ENCODE measurements at places on chromosomes 12 and 14. TPM values are rescaled to one million over a fixed set of nuclear protein-coding genes. Genes with fewer than 3 reads are reported as not detected.

Gene FBXO33
- total RNA-seq = 3.5 TPM

DNA sequence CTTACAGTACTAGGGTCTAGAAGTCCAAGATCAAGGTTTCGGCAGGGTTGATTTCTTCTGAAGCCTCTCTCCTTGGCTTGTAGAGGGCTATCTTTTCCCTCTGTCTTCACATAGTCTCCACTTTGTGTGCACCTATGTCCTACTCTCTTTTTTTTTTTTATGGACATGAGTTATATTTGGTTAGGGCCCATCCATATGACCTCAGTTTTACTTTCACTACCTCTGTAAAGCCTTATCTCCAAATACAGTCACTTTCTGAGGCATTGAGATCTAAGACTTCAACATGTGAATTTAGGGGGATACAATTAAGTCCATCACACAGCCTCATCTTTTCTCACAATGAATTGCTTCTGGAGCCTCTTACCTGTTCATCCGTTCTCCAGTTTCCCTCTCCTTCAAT, 5.9 kb upstream of the SPTB start:
- no peak for DNase-seq

Gene MYRFL
- 0.18 TPM for total RNA-seq

GRCh38 chr14:60862283-60862682, 118.6 kb downstream of the TRMT5 start:
- DNase-seq = no peak

- no peak for DNase-seq
These were observed 22.5 kb downstream of the PKP2 start for GRCh38 chr12:32874078-32874477.

Measured in psoas muscle (tissue), 8 donors.